ENCODE measurements at places on chromosomes 2 and 18.

- no peak for DNase-seq
These were observed 32.1 kb downstream of the TRAK2 start for GRCh38 chr2:201419057-201419635.

DNA sequence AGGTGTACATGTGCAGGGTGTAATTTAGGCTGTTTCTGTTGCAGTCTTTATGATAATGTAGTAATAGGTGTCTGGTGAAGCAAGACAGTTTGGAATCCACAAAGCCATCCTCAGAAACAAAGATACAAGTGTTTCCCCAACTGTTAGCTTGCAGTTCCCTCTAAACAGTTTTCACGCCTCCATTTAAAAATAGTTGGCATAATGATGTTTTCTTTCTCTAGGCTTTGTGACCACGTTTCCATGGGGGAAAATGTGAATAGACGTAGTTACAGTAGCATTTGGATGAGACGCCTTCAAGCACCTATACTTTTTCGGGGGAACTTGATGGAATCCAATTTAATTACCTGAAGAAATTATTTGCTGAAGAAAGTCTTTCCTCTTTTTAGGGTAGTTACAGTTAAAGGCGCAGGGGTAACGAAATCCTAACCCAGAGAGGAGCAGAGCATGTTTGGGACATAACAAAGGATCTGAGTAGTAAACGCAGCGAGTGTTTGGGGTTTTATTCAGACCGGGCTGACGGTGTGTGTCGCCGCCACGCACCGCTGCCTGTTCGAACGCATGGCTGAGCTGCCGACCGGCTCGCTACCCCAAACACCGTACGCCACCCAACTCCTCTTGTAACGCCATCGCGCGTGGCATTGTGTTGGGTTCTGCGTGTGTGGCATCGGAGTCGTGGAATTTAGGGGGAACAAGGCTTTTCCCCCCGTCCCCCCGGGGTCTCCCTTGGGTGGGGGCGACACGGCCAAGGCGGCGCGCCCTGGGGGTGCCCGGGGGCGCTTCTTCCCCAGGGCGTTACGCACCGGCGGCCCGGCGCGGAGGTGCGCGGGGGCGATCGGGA is 681 bp upstream of the NRP2 start:
- DNase-seq: no peak

DNA sequence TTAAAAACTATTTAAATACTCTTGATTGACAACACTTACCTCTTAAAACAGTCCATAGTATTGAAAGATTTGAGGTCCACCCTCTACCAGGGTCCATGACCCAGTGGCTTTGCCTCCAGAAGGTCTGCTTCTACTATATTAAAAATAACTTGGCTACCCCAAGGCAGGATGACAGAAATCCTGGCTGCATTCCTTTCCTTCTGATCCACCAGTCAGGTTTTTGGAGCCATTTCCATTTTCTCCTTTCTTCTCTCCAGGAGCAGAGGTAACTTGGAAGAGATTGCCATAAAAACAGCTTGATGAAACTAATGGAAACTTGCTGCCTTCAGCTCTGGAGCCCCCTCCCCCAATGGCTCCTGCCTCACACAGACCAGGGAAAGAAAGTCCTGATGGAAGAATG is 2.6 kb upstream of the FAM171B start:
- DNase-seq: no peak

GRCh38 chr2:117997872-117998454 is 15.9 kb downstream of the CCDC93 start:
- DNase-seq: no peak

DNA sequence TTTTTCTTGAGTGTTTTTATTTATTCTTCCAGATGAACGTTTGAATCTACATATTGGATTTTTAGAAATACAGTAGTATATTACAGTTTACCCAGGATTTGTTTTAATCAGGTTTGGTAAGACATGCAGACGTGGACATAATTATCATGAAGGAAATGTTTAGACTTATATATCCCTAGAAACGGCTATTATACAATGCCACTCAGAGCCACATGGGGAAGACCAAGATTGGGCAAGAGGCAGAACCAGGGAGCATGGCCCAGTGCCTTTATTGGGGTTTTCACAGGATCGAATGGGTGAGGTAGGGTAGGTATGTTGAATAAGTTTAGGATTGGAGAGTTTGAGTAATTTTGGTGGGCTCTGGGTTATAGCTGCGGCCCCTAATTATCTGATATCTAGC is 212.2 kb downstream of the CAMKMT start:
- DNase-seq: no peak

DNA sequence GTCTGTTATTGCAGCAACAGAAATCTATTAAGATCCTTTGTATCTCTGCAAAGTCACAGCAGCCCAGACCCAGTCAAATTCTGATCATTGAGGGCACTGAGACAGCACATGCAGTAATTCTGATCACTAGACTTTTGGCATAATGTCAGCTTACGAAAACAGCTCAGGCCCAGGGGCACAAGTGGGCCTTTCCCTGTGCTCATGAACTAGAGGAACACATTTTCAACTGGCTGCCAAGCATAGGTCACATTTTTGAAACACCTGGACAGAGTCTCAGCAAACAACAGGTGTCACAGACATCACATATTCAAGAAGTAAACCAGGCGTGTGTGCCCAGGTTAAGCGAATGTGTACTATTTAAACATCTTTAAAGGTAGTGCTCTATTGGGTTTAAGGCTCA is 13.7 kb downstream of the DOCK10 start:
- DNase-seq: no peak

GRCh38 chr2:84817239-84817655 is 63.6 kb downstream of the TRABD2A start:
- no peak for DNase-seq

GRCh38 chr18:79760881-79761280 is 36.9 kb upstream of the KCNG2 start:
- no peak for DNase-seq

GRCh38 chr2:108305901-108306300 is 17.2 kb downstream of the SULT1C2 start:
- DNase-seq: no peak

DNA sequence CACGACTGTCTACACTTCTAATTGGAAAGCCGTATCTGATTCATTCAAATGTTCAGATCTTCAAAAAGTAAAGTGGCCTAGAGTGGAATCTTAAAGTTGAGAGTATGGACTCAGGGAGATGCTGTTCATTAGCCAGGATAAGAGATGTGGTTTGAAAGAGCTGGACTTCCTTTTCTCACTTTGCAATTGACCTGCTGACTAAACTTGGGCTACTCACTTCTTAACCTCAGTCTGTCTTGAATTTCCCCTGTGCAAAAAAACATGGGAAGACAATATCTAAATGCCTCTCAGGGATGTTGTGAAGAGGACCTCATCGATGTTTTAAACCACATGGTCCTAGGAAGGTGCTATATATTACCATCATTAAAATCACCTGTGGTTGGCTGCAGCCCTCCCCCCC is 64.1 kb downstream of the BCL2 start:
- no peak for DNase-seq

DNA sequence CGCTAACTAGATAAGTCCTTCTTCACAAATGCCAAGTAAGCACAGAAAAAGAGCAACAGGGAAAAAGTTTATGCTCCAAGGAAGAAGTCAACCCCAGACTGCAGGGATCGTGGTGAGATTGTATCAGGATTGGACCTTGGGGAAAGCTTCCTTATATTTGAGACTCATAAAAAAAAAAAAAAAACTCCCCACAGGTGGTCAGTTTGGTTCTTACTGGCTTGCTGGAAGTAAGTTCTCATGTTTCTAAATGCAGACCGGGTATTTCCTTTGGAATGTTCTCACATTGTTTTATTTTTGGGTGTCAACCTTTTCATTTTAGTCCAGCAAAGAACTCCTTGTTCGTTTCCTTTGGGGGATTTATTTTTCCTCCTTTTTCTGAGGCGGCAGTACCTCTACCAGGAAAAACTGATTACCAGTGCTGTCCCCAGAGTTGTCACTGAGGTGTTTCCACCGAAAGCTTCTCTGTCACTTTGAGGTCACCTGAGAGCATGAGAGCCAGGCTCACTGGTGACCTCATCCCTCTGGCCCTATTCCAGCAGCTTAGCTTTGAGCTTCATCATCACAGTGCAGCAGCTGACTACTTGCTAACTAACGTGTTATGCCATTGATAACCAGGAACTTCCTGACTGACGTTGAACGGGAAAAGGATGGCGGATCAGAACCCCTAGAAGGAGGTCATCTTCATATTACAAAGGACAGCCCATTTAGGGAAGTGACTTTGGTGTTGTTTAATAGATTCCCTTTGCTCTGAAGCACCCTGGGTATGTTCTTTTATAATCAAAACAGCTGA is 16.8 kb upstream of the ATP8B1 start:
- no peak for DNase-seq

DNA sequence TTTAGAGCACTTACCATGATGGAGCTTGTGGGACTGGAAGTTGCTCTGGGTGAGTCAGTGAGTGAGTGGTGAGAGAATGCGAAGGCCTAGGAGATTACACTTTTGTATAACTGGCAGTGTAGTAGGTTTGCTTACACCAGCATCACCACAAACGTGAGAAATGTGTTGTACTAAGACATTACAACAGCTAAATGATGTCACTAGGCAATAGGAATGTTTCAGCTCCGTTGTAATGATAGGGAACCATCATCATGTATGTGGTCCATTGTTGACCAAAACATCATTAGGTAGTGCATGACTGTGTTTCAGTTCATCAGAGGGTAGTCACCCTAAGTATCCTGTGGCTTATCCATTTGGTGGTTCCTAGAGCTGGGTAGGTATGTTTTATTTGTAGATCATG is 11.9 kb downstream of the ZNF407 start:
- no peak for DNase-seq

GRCh38 chr2:40169430-40169829 is 282.5 kb downstream of the SLC8A1 start:
- no peak for DNase-seq

- DNase-seq: no peak
These were observed 568 bp upstream of the STK17B start for GRCh38 chr2:196171946-196172345.

DNA sequence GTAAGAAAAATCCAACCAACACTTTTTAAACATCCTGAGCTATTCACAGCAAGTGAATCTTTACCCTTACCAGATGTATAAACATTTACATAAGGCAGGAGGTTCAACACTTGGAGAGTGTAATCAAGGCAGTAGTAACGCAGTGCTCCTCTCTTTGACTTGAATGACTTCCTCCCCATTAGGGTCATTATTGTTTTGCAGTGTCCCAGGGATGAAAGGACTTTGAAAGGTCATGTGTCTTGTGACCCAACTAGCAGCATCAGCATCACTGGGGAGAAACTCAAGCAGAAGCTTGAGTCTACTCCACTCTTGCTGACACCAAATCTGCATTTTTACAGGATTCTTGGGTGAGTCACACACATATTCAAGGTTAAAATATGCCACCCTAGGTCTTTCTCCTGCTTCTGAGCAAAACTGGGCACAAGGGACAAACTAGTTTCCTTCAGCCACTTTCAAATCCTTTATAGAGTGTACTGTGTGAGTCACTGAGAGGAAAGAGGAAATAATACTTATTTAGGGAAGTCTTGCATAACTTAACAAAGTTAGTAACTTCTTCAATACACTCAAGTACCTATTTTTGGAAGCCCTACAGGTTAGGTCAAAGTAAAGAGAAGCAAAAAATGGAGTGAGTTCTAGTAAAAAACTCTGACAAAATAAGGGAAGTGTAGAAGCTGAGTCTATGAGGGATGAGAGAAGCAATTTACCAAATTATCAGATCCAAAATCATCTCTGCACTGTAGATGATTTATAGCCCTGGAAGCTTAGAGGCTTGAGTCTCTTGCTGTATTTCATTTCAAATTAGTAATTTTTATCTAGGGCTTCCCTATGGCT is 51.0 kb upstream of the EML4 start:
- DNase-seq: no peak

- peak; percentile 52 for DNase-seq
These were observed 223.7 kb downstream of the SOX11 start for GRCh38 chr2:5915881-5916310.

- no peak for DNase-seq
These were observed 45.1 kb upstream of the HDAC4 start for GRCh38 chr2:239445771-239446524.

DNA sequence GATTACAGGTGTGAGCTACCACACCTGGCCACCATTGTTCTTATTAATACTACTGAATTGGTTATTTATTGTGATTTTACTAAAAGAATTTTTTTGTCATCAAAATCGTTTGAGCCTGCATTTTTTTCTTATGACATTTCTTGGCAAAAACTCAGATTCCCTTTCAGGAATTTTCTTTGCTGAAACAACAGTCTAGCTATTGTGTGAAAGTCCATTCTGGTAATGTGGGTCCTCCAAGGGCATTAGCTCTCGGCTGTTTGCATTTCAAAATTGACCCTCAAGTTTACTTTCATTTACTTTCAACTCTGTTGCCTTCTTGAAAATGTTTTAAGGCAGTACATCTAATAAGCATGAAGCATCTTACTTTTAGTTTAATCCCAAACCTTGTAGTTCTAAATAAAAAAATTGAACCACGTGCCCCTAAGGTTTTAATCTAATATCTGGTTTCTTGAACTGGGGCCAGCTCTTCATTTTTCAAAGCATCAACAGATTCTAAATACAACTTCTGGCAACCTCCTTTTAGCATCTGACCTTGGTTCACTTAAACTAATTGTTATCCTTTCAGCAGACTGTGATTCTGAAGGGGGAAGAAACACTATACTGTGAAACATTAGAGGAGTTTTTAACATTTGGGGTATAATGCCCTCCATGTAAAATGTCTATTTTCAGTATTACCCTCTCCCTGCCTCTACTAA is 325.2 kb upstream of the RAB12 start:
- DNase-seq: no peak

GRCh38 chr2:120949027-120949956 is 213.6 kb downstream of the GLI2 start:
- DNase-seq: no peak

GRCh38 chr2:163441603-163442002 is 294.2 kb downstream of the FIGN start:
- DNase-seq: no peak

DNA sequence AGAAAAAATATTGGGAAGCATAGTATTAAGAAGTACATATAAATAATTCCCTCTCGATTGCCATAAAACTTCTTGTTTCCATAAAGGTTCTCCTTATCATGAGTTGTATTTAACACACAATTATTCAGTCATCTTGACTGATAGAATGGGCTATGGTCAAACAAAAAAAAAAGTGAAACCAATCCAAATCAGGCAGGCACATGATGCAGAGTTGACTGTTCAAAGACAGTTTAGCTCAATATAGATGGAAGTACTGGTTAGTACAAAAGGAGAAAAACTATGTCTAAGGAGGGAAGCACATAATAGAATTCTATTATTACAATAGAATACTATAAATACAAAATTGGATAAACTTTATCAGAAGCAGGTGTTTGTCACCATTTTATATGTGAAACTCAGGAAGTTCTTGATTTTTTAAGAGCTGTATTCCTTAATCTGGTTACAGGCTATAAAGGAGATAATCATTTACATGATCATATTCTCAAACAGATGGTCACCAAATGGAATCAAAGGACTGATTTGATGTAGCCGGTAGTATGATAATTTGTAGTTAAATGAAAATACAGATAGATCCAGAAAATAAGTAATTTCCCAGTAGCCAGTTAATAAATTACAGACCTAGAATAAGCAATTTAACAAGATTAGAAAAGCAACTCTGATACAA is 18.2 kb upstream of the CALCRL start:
- no peak for DNase-seq

Measured in activated CD8-positive, alpha-beta memory T cell treated with anti-CD3 and anti-CD28 coated beads, Interleukin-2, amount 50 U/mL, for 48 hours (primary cell).